ENCODE measurements at places on chromosomes 4 and X.

- DNase-seq: peak; percentile 45
Observed at GRCh38 chrX:2628751-2629315, 62.3 kb upstream of the CD99 start.

DNA sequence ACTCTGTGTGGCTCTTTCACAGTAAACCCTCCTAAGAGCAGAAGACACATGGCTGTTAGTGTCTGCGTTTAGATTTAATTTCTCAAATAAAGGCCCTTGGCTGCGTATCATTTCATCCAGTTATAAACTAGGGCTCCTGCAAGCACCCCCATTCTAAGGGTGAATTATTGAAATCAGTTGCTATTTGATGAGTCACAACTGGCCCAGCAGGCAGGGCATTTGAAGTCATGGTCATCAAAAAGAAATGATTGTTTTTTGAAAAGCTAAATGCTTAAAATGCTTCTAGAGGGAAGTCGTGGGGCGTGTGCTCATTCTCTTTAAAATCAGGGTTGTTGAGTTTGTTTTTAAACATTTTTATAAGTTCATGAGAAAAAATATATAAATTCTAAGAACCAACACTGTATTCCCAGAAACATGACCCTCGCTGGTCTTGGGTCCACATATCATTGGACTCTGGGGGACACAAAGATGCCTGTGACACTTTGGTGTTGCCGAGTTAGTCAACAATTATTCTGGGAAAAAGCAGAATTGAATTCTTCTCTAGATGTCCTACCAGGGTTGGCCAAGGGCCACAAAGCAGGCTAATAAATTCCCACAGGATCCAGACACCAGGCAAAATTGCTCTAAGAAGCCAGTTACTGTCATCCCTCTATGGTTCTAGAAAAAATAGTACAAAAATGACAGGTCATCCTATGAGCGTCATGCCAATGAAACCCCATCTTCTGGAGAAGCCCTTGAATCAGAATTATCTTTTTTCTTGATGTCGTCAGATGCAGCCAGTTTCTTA lies 99.5 kb upstream of the MYOZ2 start:
- no peak for DNase-seq

GRCh38 chrX:24468245-24468644 lies 3.2 kb downstream of the PDK3 start:
- no peak for DNase-seq

DNA sequence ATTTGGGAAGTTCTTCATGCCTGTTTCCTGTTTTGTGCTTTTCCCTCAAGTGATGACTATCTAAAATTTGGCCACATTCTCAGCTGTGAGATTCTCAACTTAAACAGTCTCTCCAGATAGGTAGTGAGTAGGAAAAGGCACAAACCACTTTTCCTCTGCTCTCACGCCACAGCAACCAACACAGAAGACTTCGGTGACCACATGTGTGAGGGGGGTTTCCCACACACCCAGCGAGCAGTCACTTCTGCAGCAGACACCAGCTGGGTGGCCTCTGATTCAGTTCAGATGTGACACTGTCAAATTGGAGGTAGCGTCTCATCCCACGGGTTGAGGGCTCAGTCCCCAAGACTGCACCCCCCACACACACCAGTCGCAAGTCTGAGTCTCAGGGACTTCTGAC lies 25.1 kb upstream of the CLDN34 start:
- DNase-seq: peak; percentile 85

DNA sequence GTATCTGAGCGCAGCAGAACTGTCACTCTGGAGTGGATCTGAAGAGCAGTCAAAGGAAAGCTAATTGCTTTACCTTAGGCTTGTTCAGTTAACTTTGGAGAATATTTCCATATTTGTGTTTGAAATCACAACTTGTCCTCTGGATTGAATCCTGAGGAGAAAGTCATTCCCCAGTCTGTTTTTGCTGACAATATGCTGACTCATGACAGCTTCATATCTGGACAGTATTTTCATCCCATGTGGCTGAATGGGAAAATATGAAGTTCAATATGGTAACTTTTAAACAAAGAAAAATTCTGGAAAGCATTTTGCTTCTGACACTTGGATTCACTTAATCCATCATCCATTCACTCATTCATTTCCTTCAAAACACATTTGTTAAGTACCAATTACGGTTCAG lies 46.3 kb upstream of the MAGEC3 start:
- DNase-seq: no peak

DNA sequence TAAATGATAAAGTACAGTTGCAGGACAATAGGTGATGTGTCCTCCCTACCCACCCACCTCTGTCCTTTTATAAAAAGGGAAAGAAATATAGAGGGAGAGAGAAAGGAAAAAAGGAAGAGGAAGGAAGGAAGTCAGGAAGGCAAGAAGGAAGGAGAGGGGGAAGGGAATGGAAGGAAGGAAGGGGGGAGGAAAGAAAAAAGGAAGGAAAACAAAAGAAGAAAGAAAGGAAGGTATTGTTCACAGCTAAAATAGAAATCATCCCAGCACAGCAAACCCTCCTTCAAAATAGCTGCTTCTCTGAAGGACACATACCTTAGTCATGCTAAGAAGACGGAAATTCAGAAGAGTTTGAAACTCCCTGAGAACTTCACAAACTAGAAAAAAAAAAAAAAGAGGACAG lies 8.4 kb downstream of the NKX6-1 start:
- DNase-seq: no peak

DNA sequence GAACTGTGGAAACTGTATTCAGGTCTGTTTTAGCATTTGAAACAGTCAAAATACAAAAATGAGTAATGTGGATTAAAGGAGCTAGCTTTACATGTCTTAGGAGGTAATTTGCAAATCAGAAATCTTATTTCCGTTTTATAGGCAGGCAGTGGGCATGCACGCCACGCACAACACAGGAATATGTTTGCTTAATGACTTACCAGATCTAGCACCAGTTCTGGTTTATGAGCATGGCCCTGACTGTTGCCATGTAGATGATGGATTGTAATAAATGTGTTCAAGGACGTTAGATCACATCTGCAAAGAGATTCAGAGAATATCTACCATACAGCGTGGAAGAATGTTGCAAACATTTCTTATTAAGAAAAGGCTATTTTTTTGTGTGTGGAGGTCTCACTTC lies 344.5 kb upstream of the NR3C2 start:
- DNase-seq: no peak

GRCh38 chrX:97294041-97294440 lies 410.3 kb downstream of the RPA4 start:
- DNase-seq: no peak

GRCh38 chr4:119865389-119865788 lies 201.3 kb downstream of the MAD2L1 start:
- DNase-seq: no peak

DNA sequence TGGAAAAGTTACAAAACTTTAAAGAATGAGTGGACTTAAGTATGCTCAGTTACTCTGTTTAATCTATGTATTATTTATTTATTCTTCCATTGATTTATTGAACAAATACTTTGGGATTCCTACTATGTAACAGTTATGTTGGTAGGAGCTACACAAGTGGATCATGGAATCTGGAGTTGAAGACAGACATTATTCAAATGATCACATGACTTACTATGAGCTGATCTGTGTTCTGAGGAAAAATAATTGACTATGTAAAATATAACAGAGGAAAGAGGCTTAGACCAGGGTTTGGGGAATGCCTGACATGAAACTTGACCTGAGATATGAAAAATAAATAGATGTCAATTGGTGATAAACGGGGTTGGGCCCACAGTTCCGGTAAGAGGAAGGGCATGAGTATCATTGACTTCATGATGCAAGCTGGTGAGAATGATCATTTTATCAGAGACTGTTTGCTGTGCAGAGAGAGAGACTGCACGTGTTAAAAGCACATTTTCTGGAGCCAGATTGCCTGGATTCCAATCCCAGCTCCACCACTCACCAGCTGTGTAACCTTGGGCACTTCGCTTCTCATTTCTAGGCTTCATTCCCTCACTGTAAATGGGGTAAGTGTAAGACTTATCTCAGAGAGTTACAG lies 179.0 kb downstream of the SPCS3 start:
- DNase-seq: no peak

- DNase-seq: peak; percentile 44
Observed at GRCh38 chr4:103786014-103786413, 66.2 kb upstream of the TACR3 start.

- no peak for DNase-seq
Observed at GRCh38 chr4:2256156-2256731, 5.7 kb downstream of the MXD4 start.

GRCh38 chr4:173161311-173161710 lies 7.3 kb upstream of the GALNT7 start:
- DNase-seq: no peak

- no peak for DNase-seq
Observed at GRCh38 chrX:10971759-10972158, 139.4 kb upstream of the HCCS start.

- no peak for DNase-seq
Observed at GRCh38 chr4:109046471-109047201, 255.8 kb downstream of the COL25A1 start.

DNA sequence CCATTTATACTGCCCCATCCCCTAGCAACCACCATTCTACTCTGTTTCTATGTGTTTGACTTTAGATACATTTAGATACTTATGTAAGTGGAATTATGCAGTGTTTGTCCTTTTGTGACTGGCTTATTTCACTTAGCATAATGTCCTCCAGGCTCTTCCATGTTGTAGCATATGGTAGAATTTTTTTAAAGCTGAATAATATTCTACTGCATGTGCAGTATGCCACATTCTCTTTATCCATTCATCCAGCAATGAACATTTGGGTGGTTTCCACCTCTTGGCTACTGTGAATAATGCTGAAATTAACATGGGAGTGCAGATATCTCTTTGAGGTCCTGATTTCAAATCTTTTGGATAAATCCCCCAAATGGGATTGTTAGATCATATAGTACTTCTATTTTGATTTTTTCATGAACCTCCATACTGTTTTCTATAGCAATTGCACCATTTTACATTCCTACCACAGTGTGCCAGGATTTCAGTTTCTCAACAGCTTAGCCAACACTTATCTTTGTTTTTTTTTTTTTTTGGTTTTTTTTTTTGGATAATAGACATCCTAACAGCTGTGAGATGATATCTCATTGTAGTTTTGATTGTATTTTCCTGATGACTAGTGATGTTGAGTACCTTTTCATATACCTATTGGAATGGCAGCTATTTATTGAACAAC lies 105.9 kb upstream of the LNX1 start:
- DNase-seq: no peak

DNA sequence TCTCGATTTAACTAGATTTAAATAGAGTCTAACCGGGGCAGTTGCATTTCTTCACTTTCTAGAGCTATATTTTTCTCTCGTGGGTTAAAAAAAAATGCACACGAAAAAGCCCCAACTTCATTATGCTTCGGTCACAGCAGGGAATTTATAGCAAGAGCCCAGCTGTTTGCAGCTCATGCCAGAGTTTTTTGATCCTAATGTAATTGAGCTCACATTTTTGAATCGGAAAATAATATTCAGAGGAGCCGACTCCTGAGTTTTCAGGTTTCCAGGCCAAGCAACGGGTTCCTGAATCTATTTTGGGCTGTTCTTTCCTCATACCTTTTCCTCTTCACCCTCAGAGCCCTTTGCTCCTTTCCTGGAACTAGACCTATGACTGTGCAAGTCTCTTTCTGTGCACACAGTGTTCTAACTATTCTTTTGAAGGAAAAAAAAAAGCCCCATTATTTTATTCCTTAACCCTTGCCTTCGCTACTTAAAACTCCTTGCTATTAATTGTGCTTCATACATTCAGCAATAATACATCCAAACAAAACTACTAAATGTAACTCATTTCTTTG lies 27.5 kb upstream of the ESX1 start:
- DNase-seq: no peak

- DNase-seq: no peak
Observed at GRCh38 chr4:3773552-3774001, 7.4 kb downstream of the ADRA2C start.

DNA sequence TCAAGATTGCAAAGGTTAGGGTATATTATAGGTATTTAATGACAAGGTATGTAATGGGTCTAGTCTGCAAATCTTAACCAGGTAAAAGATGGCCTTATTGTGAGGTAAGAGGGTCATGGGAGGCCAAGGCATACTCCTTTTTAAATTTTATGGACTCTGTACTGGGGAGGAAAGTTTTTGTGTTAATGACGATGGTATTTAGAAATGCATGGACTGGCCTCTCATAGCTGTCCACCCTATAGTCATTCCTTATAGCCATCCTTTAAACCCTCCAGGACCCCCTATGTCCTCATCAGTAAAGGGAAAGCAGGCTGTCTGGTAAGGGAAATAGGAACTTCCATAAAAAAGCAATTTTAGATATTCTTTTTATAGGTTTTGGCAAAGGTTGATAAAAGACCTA lies 1.5 kb downstream of the AIMP1 start:
- no peak for DNase-seq

Measured in activated CD4-positive, alpha-beta T cell treated with anti-CD3 and anti-CD28 coated beads, Interleukin-2, Interleukin-6, amounts not matched to agents 100 ng/mL and 50 ng/mL, durations not matched to agents 16 hours and 8 hours (primary cell).